ENCODE measurements at places on chromosomes 11 and 22. TPM values are rescaled to one million over a fixed set of nuclear protein-coding genes. Genes with fewer than 3 reads are reported as not detected.

DNA sequence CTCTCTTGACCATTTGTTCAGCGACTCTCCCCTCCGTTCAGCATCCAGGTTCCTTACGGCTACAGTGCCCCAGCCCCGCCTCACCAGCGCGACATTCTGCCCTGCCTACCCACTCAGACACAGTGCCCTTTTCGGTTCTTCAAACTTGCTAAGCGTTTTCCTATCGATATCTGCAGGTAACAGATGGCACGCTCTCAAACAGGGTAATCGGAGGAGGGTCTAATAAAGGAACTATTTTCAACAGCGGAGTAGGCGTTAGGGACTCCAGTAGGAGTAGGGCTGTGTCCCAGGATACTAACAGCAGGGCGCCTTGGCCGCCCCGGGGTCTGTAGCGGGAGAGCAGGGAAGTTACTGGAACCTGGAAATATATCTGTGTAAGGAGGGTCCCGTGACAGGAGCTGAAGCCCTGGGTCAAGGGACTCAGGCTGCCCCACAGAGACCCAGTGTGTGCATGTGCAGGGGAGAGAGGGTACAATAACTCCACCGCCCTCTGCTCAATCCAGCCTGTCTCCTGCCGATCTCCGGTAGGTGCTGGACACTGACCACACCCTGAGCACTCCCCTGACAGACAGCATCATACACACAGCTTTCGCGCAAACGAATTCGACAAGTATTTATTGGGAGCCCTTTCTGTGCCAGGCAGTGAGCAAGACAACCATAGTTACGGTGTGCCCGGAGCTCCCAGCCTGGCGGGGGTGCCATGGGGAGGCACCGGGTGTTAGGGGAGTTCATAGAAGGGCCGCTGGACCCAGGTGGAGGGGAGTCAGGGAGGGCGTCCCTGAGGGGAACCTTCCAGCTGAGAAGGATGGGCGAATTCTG lies 2.1 kb downstream of the KLHL35 start:
- no peak for DNase-seq

- no peak for DNase-seq
These were observed 4.3 kb downstream of the RTN4RL2 start for GRCh38 chr11:57464539-57465181.

MUC5AC gene
- not detected for total RNA-seq

GRCh38 chr11:70490208-70490607 lies 91.9 kb downstream of the CTTN start:
- no peak for DNase-seq

DNA sequence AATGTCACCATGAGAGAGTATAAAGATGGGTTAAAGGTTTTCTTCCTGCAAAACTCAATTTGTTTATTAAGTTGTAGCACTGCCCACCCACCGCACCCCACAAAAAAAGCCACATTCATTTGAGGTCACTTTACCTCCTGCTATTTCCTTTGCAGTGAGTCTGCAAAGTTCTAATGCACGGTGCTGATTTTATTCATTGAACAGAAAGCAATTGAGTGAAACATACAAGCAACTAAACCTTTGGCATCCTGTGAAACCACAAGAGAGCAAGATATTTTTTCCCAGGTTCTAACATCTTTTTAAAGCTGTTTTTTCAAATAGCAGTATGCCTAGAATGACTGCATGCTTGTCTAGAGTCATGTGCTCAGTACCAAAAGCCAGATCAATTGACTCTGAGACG lies 39.0 kb downstream of the RRAS2 start:
- no peak for DNase-seq

MAML2 gene
- 20.5 TPM for total RNA-seq

GPR83 gene
- not detected for total RNA-seq

- no peak for DNase-seq
These were observed 133.5 kb upstream of the ZBED5 start for GRCh38 chr11:10991393-10991792.

DNA sequence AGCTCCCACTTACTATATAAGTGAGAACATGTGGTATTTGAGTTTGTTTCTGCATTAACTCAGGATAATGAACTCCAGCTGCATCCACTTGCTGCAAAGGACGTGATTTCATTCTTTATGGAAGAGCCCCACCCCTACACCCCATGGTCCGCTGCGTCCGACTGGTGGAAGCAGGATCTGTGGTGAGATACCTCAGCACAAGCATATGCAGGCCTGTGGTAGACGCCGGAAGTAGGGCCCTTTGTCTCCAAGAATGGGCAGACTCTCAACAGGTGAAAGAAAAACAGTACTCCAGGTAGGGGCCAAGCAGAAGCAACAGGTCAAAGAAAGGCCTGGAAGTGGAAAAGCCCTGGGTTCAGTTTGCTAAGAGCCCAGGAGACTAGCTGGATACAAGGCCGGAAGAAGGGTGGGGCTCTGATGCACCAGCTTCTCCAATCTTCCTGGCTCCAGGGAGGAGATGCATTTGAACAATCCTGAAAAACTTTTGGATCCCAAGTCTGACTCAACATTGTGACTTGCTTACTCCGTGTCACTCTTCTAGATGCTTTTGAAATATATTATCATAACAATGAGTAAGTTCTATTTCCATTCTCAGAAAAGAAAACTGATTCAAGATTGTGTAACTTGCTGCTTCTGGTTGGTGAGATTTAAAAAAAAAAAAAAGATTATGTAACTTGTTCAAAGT lies 30.4 kb downstream of the NEAT1 start:
- no peak for DNase-seq

TRIM66 gene
- 17.9 TPM for total RNA-seq

FXYD6 gene
- total RNA-seq: 74.1 TPM

MTMR3 gene
- total RNA-seq: 56.1 TPM

- no peak for DNase-seq
These were observed 52.3 kb downstream of the MYO7A start for GRCh38 chr11:77180346-77180745.

DNA sequence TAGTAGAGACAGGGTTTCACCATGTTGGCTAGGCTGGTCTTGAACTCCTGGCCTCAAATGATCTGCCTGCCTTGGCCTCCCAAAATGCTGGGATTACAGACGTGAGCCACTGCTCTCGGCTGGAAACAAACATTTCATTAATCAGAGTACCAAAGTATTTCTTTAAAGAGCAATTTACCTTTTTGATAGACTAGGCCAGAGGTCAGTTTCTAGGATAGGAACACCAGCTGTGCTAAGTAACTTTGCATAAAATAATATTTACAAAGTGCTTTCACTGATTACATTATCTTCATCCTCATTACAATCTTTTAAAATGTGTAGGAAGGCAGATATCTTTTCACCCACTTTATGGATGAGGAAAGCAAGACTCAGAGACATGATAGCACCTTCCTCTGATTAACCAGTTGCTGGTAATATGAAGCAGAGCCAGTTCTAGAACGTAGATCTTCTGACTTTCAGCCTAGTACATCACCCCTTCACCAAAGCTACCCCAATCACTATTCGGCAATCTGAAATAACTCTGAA lies 355.2 kb downstream of the SOX6 start:
- DNase-seq: no peak

GRCh38 chr22:42287174-42287890 lies 16.9 kb upstream of the TCF20 start:
- no peak for DNase-seq

DNA sequence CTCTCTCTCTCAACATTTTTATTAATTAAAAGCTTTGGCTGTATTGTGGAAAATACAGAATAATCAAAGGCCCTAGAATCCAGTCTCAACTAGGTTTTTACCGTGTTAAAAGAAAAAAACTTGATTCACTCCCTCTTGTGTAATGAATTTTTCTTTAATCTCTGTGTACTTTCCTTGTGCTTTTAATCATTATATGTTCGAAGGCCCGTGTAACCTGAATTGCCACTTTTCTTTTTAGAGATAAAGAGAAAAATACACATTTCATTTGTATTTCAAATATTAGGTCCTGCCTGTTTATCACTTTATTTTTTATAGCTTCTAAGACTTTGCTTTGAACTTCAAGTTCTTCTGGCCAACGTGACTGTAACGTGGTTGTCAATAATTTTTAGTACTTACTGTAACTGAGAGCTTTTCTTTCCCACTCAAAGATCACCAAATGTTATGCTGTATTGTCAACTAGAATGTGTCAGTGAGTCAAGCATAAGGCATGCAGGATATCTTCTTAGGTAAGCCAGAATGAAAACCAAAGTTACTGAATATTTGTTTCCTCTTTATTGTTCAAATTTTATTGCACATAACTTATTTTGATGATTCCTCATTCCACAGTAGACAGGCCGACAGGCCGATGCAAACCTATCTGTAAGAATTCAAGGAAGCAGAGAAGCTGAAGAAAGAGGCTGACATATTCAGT lies 23.3 kb upstream of the FAR1 start:
- DNase-seq: no peak

GRCh38 chr11:12799334-12799835 lies 125.2 kb downstream of the TEAD1 start:
- no peak for DNase-seq

DNA sequence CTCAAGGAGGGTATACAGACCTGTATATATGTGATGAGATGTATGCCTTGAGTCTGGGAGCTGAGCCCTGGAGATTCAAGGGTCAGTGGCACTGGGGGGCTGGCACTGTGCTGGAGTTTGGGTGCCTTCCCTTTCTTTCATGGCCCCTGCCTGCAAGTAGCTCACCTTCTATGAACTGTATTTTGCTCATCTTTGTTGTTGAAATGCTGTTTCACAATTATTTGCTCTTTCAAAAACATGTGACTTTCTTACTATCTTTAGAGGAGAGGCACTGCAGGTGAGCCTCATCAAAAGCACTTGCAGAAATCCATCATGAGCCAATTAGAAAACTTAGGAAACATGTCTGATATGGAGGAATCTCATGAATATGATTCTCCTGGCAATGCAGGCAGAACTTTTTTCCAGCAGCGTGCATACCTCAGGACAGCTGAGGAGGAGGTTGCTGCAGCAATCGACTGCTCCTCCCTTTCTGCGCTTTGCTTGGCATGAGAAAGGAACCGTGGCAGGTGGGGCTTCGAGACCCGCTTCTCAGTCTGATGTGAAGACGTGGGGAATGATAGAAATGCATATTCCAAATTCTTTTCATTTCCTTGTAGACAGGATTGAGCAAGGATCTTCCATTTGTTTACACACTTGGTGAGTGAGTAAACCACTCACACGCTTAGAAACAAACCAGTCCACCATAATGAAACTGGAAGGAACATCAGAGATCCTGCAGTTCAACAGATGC lies 178.4 kb upstream of the E2F8 start:
- no peak for DNase-seq

SYTL2 gene
- 30.6 TPM for total RNA-seq

APOL6 gene
- 9.2 TPM for total RNA-seq

DNA sequence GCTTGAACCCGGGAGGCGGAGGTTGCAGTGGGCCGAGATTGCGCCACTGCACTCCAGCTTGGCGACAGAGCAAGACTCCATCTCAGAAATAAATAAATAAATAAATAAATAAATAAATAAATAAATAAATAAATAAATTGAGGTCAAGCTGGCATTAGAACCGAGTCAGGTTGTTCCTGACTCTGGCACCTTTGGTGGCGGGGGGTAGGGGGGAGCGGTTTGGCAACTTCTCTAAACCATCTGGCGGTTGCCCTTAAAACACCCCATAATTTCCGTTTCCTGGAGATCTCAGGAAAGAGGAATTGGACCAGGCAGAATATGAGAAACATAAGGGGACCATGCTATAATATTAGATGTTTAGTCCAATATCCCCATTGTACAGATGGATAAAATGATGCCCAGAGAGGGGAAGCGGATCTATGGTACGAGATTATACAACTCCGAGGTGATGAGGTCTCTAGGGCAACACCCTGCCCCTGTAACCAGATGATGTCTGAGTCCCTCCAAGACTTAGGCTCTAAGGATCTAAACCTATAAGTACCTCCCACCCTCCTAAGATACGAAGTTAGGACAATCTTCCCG lies 785 bp downstream of the CLPB start:
- DNase-seq: no peak

DNA sequence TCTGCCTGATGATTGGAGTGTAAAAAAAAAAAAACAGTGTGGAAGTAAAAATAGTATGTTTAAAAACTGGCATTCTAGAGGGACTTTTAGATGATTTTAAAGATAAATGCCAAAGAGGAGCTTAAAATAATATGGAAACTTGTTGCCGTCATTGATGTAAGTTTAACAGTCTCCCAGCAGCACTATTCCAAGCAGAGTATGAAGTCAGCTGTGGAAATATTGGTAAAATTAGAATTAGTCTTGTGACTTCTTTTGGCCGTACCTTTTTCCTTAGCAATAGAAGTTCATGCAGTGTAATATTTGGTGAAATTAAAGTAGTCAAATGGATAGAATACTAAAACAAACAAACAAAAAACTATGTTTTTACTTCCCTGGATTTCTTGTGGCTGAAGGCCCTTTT lies 134.9 kb downstream of the METTL15 start:
- DNase-seq: no peak

DNA sequence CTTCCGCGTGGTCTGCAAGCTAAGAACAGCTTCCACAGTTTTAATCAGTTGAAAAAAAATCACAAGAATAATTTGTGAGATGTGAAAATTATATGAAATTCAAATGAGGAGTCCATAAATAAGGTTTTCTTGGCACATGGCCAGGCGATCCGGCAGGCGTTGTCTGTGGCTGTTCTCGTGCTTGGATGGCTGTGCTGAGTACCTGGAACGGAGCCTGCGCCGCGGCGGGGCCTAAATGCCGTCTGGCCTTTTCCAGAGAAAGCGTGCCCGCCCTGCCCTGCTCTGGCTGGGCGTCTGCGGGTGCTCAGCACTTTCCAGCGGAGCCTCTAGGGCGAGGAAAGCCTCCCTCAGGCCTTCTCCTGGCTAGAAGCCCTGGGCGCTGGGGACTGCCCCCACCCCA lies 41.8 kb downstream of the OSBPL5 start:
- DNase-seq: peak; percentile 88

GRCh38 chr11:62555464-62556107 lies 9.0 kb upstream of the AHNAK start:
- DNase-seq: peak; percentile 31

OR51B4 gene
- total RNA-seq: 0.42 TPM

RFPL1 gene
- not detected for total RNA-seq

DNA sequence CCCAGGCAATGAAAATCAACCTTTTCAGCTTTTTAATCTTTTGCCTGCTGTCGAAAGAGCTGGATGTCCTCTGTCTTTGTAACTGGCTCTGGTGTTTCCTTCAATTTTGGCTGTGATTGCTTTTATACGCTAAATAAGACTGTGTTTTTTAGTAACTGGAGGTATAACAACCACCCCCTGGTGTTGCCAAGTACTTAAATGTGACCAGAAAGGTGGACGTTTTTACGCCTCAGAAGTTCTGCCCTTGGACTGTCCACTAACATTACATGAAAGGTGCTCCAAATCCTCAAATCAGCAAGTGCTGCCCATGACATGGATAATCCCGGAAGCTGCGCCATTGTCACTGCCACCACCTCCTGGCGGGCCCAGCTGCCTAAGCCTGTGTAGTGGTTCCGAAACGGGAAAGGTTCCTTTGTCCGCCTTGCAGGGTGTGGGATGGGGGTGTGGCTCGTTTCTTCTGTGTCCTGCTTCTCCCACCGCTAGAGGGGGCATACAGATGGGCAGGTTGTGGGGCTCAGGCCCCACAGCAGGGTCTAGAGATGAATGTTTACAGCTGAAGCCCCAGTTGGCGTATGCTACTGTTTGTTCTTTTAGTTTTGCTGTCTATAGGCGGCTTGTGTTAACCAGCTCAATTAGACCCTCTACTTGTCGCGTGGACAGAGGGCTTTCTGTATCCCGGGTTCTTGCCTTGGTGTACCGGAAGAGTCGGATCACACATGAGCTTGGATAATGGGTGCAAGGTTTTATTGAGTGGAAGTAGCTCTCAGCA lies 82.2 kb upstream of the SEPTIN5 start:
- DNase-seq: no peak

GRCh38 chr11:35427071-35427470 lies 7.7 kb upstream of the SLC1A2 start:
- peak; percentile 31 for DNase-seq
